Activated naive CD4-positive, alpha-beta T cell treated with anti-CD3 and anti-CD28 coated beads, Interleukin-2, amount 50 U/mL, for 16 hours (primary cell): ENCODE measurements at places on chromosomes 12 and 14.

- DNase-seq, result no peak
Measured at GRCh38 chr14:94113908-94114588, 3.5 kb downstream of the IFI27 start.

DNA sequence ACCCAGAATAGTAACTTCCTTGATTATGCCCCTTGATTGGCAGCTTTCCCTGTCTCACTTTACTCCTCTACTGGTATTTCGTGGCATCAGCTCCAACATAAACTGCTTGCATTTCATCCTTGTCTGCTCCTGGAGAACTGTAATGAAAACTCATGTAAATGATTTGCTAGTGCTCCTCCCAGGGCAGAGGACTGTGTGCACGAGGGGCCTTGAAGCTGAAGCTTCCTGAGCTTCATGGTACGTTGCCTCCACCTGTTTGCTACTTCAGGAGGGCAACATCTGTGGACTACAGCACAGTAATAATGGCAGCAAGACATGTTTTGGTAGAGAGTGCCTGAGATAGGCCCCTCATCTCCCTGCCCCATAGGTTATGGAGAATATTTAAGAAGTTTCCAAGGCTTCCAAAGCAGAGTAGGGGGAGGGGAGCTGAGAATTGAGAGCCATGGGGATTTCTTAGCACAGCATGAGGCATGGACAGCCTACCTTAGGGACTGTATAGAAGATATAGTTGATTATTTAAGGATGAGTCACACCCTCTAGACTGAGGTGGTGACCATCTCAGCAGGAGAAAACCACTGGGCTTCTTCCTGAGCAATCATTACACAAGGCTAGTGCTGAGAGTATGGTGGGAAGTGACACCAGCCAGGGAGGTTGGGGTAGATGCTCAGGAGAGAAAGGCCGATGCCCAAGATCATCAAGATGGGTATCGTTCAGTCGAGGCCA is 29.5 kb downstream of the CCDC198 start:
- no peak for DNase-seq

- DNase-seq, result no peak
Measured at GRCh38 chr14:97642631-97643030, 845.4 kb downstream of the VRK1 start.

DNA sequence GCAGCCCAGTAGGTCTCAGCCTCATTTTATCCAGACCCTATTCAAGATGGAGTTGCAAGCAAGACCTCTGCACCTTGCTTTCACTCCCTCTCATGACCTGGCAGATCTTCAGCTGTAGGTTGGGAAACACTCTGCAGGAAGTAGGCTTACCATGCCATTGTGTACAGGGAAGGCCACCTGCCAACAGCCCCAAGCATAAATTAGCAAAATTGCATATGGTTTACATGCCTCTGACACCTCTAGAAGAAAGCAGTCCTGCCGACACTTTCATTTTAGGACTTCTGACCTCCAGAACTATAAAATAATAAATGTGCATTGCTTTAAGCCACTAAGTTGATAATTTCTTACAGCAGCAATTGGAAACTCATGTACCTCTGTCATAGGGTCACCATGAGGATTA is 96.9 kb downstream of the SLC15A4 start:
- no peak for DNase-seq

DNA sequence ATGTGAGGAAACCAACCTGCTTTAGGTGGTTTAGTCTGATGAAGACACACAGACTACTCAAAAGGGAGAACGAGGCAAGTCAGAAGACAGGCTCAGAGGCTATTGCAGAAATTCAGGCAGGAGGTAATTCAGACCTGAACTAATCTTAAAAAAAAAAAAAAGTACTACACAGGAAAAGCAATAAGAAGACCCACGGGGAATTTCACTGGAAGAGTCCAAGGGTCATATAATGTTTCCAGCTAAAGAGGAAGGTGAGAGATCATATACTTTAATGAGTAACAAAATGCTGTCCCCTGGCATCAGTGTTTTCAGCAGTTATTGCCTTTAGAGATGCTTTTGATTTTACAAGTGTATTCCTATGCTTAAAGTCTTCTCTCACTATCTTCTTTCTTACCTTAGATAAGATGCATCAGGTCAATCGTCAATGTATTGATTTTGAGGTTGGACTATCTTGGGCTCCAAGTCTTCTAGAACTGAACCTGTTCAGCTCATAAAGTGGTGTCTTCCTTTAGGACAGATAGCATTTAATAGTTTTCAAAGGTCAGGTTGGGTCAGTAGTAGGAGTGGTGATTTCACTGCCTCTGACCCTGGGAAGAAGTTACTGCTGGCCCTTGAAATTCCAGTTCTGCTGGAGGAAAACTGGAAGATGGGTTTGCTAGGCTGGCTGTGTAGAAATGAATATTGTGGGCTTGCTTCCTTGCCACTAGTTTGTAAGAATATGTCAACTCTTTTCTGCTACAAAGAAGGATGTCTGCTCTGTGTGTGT is 60.0 kb downstream of the FAR2 start:
- DNase-seq, result no peak

DNA sequence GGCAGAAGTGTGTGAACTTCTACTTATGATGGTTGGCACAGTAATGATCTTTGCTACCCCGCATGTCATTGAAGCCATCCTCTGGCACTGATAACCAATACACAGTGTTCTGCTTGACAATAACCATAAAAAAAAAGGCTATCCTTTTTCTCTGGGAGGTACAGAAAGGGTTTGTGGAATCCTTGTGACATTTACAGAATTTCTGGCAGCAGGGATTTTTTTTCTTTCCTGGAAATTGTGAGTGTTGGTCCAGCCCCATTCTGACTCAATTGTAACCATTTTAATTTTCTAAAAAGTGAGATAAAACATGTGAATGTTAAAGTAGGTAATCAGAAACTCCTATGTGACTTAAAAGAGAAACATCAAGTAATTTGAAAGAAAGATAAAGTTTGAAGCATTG is 943.8 kb downstream of the TMTC2 start:
- DNase-seq, result no peak

- DNase-seq, result no peak
Measured at GRCh38 chr12:131927110-131928079, 1.7 kb upstream of the PUS1 start.

GRCh38 chr14:100855256-100855930 is 29.5 kb downstream of the MEG3 start:
- DNase-seq, result no peak

DNA sequence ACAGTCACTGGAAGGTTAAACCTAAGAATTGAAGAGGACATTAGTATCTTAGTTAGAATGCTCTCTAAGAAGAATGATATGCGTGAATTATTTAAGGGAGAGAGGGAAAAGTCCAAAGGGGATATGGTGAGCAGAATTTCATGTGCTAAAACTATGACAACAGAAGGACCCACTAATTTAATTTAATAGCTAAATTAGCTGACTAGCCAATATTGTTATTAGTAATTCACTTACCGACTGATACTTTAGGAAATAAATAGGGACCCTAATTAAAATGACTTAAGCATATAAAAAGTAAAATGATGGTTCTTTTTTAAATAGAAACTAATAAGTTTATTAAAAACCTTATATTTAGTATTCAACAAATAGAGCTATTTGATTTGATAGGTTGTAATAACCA is 179.6 kb downstream of the RASSF9 start:
- DNase-seq, result no peak

GRCh38 chr14:101958418-101959180 is 5.8 kb upstream of the DYNC1H1 start:
- no peak for DNase-seq

- DNase-seq, result no peak
Measured at GRCh38 chr12:57859121-57859520, 12.6 kb upstream of the CTDSP2 start.
